ENCODE measurements at places on chromosomes 12 and 14.

GRCh38 chr14:73886449-73887317 is at the start of gene ZNF410:
Gene ZNF410 (plus strand): TSS chr14:73886859. CDS start chr14:73892176, 5,317 bp downstream.
- DNase-seq = peak; percentile 81

DNA sequence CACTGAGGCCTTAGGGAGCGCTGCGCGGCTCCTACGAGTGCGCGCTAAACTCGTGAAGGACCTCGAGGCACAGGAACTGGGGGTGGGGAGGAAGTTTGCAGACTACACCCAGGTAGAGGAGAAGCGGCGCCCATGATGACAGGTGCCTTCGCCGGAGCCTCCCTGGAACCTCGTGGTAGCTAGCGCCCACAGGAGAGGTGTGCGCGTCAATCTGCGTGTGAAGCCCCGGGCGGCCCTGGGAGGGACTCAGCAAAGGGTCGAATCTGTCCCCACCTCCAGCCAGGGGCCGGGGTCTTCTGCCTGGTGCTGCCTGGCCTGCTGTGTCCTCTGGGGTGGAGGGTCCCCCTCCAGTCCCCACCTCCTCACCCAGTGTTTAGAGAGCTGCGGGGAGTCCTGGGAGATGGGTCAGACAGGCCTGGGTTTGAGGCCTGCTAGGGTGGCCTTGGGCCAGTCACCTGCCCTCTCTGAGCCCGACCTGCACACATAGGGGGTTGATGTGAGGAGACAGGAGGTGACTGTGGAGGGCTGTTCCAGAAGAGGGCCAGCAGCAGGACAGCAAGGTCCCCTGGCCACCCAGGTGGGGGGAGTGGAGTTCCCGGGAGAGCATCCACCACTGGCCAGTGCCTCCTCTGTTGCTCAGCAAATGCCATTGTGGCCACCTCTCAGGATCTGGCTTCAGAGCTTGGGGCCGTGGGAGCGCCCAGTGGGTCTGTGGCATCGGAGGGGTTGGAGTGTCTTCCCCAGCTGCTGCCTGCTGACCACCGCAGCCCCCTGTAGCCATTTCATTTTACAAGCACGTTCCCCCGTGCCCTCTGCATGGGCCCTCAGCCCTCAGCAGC is 20.2 kb upstream of the KIF26A start:
- DNase-seq = no peak

GRCh38 chr12:111998015-111998414 is 14.9 kb downstream of the TMEM116 start:
- DNase-seq = no peak

DNA sequence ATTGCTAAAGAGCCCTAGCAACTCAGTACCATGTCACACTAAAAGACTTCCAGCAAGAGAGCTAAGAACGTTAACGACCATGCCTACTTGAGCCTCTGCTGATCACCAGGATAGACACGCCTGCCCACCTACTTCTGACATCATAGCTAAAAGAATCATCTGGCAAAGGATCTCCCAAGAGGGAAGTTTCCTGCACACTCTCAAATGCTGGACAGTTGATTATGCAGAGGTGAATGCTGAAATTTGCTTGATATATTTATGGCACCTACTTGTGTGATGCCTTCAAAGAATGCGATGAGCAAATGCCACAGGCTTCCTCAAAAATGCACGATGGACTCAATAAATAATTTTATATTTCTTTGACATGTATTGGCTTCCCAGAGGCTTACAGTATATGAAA is 113.6 kb downstream of the GALC start:
- no peak for DNase-seq

DNA sequence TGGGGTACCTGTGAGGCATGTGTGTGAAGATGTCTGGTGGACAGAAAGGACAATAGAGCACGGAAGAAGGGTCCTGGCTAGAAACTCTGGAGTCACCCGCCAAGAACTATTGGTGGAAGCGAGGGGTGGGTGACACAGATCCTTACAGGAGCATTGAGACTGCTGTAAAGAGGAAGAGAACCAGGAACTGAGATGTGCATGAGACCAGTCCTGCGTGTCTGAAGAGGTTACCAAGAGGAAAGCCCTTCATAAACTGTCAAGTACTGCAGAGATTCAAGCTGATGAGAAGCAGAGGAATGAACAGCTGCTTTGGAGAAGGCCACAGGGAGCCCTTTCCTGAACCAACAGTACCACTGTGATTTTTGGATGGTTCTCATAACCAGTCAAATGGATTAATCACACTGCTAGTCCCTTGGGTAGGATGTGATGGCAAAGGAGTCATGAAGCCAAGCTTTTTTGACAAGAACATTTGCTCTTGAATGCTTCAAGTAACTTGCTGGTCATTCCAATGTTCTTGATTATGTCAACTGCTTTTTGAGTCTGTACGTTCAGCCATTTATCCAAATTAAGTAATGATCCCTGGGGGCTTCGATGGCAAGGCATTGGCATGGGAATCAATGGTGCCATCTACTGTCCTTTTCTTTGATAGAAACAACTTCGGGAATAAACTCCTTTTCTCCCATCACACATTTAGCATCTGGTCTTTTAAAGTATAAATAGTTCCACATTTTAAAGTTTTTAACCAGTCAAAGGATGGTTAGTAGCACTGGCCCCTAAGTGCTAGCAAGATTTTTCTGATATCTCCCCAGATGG is 42.9 kb downstream of the GPR135 start:
- DNase-seq = no peak

- DNase-seq = no peak
These were observed 77.2 kb downstream of the CCDC92 start for GRCh38 chr12:123895451-123895850.

DNA sequence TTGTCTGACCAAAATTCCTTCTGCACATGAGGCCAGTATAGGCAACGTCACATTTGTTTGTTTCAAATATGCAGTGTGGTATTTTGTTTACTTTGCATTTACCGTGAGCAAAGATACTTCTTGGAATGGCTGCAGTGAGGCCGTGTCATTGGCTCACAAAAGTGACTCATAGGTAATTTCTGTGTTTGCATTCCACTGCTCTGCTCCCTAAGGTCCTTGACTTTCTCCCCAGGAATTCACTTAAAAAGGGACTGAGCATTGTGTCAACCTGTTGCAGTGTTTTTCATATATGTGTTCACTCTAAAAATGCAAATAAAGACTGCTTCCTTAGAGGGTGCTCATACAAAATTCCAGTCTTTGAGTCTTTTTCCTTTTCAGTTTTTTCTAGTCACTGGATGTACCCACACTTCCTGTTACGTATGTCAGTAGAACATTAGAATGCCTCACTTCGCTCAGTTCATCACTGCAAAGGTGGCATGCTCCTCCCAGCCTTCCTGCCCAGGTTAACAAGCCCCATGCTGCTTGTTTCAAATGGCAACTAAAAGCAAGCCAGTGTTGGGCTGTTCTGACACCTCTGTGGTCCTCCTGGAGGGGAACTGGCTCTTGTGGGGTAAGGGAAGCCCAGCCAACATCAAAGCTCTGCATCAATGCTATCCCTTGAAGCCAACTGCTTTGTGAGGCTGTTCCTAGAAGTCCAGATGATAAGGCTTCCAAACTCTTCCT is 9.1 kb downstream of the C12orf76 start:
- DNase-seq = no peak

- DNase-seq = peak; percentile 34
These were observed at the start of gene KCNH5 for GRCh38 chr14:63045234-63045611. Gene KCNH5 (minus strand): TSS chr14:63045458. CDS start chr14:63045186, 272 bp downstream.

GRCh38 chr14:52268279-52269061 is 972 bp downstream of the PTGDR start:
- no peak for DNase-seq

DNA sequence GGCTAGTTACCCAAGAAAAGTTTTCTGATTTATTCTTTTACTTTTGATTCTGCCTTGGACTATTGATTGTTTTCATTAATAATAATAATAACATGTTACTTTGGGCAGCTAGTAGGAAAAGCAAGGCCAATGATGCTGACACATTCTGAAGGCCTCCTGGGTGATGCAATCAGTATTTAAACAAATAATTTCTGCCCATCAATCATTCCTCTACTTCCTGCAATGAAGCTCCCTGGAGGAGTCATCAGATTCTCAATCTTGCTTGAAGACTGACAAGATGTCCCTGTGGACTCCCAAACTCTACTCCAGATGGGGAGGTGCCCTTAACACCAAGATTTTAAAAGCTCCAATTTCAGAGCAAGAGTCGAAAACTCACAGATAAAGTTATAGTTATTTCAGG is at the start of gene SPX:
TSS of gene SPX (plus strand) at position 244 of the 400 bp plus-strand sequence. CDS start 177 bp downstream, outside the sequence.
- no peak for DNase-seq

DNA sequence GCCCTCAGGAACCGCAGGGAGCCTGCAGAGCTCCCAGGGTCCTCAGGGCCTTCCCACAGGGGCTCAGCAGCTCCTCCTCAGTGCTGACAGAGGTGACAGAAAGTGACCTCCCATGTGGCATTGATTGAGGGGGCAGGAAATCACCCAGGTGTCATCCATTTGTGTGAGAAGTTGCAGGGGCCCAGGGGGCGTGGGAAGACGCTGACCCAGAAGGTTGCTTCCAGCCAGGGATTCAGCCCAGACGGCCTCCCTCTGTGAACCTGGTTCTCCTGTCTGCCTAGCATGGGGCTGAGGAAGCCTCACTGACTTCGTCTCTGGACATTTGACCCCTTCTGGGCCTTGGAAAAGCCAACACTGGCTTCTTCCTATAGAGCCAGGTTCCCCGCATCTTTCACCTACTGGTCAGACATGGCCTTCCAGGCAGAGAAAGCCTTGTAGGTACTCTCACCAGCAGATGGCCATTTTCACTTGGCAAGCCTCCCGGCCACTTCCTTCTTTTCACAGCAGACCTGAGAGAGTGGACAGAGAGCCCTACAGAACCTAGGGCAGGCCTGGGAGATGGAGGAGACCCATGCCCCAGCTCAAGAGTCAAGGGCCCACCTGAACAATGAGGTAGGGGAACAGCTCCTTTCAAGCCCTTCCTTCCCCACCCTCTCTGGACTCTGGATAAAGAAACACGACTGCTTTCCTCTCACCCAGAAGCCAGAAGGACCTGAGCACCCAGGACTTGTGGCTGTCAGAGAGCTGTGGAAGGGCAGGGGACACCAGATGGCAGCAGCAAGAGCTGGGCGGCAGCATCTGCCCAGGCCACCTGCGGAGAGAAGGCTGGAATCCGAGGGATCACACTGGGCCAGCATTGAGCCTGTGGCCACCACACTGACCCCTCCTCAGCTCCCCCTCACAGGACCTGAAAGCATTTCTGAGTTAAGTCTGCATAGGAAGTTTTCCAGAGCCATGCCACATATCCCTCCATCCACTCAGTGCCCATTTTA is 377.8 kb downstream of the DPF3 start:
- no peak for DNase-seq

DNA sequence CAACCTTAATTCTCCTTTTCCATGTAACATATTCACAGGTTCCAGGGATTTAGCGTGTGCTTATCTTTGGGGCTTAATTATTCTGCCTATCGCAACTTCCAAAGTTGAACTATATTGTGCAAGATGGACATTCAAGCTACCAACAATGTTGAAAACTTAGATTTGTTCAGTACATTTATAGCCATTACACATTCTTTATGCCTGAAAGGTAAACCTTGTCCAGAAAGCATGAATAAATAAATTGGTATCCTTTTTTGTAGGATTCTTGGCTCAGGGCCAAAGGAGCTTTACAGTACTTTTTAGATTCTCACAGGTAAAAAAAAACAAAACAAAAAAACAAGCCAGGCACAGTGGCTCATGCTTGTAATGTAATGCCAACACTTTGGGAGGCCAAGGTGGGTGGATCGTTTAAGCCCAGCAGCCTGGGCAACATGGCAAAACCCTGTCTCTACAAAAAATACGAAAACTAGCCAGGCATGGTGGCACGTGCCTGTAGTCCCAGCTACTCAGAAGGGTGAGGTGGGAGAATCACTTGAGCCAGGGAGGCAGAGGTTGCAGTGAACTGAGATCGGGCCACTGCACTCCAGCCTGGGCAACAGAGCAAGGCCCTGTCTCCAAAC is 3.3 kb downstream of the C12orf56 start:
- DNase-seq = no peak

GRCh38 chr12:105317942-105318621 is 12.4 kb upstream of the C12orf75 start:
- DNase-seq = no peak

DNA sequence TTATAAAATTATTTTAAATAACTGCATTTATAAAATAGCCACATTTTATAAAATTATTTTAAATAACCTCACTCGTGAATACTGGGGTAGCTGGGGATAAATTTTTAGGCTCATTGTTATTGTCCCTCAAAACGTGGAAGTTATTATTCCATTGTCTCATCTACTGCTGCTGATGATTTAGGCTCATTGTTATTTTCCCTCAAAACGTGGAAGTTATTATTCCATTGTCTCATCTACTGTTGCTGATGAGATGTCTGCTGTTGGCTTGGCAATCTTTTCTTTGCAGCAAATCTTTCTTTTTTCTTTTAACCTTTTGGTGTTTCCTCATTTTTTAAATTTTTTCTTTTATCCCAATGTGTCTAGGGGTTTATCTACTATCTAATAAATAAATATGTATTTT is 182.6 kb upstream of the PZP start:
- DNase-seq = no peak

DNA sequence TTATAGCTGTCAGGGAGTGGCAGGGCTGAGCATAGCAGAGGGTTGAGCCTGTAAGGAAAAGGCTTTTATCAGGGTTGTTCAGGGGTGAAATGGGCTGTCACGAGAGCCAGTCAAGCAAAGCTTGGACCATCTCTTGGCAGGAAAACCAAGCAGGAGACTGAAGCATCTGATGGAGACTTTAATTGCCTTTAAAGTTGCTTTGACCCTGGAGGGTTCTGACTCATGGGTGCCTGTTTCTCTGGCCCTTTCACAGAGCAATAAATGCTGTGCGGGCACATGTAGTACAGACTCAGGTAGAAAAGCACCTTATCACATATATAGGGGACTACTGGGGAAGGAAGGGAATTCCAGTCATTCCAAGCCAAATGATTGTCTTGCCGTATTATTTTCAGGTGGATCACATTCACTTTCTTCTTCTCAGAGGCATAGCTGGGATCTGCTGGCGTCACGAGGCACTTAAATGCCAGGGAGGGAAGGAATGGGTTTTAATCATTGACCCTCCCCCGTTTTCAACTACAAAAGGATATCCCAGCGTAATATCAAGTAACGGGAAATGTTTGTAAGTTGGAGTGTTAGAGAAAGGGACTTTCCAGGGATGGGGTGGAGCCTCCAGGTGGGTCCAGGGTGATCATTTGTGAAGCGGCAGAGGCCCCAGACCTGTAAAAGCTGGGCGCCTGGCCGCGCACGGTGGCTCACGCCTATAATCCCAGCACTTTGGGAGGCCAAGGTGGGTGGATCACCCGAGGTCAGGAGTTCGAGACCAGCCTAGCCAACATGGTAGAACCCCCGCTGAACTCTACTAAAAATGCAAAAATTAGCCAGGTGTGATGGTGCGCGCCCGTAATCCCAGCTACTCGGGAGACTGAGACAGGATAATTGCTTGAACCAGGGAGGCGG is 34.9 kb downstream of the PLEKHD1 start:
- no peak for DNase-seq

GRCh38 chr14:22593189-22593588 is 4.2 kb upstream of the DAD1 start:
- DNase-seq = no peak

Measured in caudate nucleus (tissue), 63 donors.